ENCODE measurements at places on chromosomes 16 and 17. TPM values are rescaled to one million over a fixed set of nuclear protein-coding genes. Genes with fewer than 3 reads are reported as not detected.

The GRAP gene
- total RNA-seq, result 41.9 TPM

The CX3CL1 gene
- total RNA-seq, result 1.4 TPM

- no peaks in the 10 kb centered on the region for H3K36me3 ChIP-seq
- no peak overlapping the region for H3K4me3 ChIP-seq
- H3K4me1 ChIP-seq, result no peaks in the 10 kb centered on the region
- DNase-seq, result peak; percentile 16
These were observed 26.3 kb upstream of the OR4D1 start for GRCh38 chr17:58121925-58122324.

DNA sequence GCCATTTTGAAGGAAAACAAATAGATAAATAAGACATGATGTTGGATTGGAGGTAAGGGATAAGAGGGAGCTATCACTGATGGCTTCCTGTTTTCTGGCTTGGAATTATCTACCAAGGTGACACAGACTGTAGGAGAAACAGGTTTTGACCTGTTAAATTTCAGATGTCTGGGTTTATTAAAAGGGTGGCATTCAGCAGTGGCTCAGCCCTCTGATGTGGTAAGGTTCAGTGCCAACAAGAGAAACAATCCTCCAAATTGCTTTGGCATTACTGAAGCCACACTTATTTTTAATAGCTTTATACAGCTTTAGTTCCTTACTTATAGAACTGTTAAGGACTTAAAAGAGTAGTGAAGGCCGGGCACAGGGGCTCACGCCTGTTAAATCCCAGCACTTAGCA lies 37.0 kb upstream of the AKAP1 start:
- no peak overlapping the region for H3K27ac ChIP-seq
- no peaks in the 10 kb centered on the region for H3K4me1 ChIP-seq
- no peak overlapping the region for H3K4me3 ChIP-seq
- no peaks in the 10 kb centered on the region for H3K36me3 ChIP-seq

DNA sequence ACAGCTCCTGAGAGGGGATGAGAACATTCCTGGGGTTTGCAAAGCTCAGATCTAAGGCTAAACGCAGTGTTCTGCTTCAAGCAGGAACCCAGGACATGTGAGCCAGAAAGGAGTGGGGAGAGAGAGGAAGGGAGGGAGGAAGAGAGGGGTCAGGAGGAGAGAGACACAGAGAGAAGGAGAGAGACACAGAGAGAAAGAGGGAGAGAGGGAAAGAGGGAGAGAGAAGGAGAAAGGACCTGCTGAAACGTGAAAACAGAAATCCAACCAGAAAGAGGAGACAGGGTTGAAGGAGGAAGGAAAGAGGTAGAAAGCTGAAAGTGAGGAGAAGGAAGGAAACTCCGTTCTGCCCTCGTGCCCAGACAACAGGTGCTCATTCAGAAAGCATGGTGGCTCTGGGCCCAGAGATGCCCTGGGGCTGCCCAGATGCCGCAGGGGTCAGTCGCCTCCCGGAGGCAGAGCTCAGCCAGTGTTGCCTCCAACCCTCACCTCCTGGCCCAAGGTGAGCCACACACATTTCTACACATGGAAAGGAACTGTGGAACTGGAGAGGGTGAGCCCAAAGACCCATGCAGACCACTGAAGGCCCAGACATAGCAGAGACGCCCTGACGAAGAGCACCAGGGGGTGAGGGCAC lies 49.0 kb upstream of the ENPP7 start:
- no peak overlapping the region for H3K4me3 ChIP-seq
- H3K27ac ChIP-seq, result no peak overlapping the region
- H3K36me3 ChIP-seq, result no peaks in the 10 kb centered on the region
- H3K27me3 ChIP-seq, result peaks cover 22% of the 10 kb centered on the region
- DNase-seq, result no peak

GRCh38 chr17:71948703-71949422 lies 172.0 kb upstream of the SOX9 start:
- H3K36me3 ChIP-seq, result no peaks in the 10 kb centered on the region
- no peak overlapping the region for H3K4me3 ChIP-seq
- no peaks in the 10 kb centered on the region for H3K4me1 ChIP-seq
- DNase-seq, result no peak
